NCI-H1694 (cell line): ENCODE measurements at places on chromosomes 1 and 21.

GRCh38 chr21:36022427-36023091, 37.8 kb downstream of the SETD4 start:
- no peak for DNase-seq

GRCh38 chr1:38028671-38029070, 16.1 kb downstream of the UTP11 start:
- no peak for DNase-seq

GRCh38 chr1:227170361-227171166, 147.7 kb downstream of the CDC42BPA start:
- DNase-seq: no peak

DNA sequence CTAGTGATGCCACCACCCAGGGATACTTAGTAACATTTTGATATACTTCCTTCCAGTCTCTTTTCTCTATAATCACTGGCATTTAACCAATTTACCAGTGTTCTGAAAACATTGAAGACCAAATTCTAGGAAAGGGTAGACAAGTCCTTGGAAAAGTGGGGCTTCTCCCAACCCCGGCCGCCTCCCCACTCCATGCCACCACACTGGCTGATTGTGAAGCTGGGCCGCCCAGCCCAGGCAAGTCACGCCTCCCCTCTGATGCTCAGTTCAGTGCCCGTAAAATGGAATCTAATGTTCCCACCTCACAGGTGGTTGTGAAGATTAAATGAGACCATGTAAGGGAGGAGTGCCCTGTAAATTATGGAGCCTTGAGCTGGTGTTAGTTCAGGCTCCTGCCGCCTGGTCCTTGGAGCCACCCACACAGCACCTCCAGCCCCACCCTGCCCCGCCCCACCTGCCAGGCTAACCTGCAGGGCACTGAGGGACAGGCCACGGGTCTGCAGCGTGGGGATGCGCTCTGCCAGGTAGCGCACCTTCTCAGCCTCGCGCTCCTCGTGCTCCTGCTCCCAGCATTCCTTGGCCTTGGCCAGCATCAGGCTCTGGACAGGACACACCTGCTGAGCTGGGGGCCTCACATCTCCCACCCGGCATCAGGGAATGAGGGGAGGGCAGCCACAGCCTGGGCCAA, 7.3 kb downstream of the TNNI1 start:
- DNase-seq: no peak

DNA sequence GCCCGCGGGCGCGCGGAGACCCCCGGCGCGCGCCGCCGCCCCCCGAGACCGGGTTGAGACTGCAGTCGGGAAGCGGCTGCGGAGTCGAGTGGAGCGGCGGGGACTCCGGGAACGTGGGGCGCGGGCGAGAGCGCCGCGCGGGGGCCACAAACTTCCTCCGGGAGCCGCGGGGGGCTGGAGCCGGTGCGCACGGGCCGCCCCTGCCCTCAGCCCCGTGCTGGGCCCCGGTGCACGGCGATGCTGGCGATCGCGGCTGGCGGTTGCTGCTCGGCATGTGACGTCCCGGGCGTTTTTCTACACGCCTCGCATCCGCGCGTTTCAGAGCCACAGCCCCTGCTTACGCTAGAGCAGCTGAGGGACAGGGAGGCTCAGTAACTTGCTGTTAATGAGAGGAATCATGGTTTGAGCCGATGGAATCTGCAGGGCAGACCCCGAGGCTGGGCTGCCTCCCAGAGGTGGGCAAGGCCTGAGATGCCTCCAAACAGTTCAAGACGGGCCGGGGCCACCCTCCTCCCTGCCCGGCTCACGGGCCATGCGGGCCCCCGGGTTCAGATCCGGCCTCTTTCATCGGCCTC, 520 bp downstream of the TMEM201 start:
- DNase-seq: no peak

- DNase-seq: peak; percentile 47
Observed at GRCh38 chr1:197868751-197869489, 33.5 kb upstream of the C1orf53 start.

- DNase-seq: no peak
Observed at GRCh38 chr1:86854352-86854751, 59.6 kb downstream of the SELENOF start.

- DNase-seq: no peak
Observed at GRCh38 chr1:15370781-15371520, 38.7 kb upstream of the EFHD2 start.

GRCh38 chr1:68379085-68379478, 70.7 kb downstream of the RPE65 start:
- no peak for DNase-seq

DNA sequence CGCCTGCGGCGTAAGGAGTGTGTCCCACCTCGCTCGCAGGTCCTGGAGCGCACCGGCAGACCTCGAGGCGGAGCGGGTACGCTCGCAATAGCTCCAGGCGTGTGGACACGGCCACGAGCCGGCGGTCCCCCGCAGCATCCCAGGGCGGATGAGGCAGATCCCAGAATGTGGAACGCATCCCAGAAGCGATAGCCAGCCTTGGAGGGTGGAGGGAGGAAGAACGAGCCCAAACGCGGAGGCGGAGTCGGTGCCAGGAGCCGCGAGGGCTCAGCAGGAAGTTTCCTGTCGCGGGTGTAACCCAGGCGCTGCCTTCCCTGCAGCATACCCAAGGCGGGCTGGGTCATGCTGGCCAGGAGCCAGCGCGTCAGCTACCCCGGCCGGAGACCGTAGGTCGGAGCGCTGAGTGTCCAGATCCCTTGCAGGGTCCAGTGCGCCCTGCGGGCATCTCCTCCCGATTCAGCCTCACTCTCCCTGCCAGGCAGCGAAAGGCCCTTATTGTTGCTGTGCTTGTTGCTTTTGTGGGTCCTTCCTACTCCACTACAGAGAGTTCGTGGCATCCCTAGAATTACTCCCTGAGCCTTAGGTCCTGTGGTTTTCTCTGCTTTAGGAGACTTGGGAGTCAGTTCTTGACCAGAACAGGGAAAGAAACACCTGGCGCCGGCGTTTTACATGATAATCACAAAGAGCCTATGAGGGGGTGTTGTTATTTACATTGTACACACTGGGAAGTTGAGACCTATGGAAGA, 27.7 kb downstream of the STYXL2 start:
- no peak for DNase-seq

DNA sequence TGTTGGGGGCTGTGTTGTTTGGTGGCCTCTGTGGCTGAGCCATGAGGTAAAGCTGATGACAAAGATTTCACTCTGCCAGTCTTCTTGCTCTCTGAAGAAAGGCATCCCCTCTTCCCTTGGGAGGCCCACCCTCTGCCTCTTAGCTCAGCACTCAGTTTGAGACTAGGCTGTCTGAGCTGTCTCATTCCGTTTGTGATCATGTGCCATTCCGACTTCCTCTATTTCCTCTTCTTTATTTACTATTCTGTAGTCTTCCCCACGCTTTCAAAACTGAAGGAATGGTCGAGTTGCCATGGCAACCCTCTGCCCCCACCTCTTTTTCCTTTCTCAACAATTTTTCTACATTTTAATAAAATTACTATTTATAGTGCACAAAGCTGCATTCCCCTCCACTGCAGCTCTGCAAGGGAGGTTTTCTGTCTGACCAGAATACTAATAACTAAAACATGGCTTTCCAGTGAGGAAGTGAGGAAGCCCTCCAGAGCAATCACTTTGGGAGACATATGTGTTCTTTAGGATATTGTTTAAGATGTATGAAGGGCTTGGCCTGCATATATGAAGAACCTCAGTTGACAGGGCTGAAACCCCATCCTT, 30.8 kb downstream of the KCNA3 start:
- no peak for DNase-seq

GRCh38 chr1:61210435-61211154, 128.2 kb downstream of the NFIA start:
- DNase-seq: no peak

- DNase-seq: no peak
Observed at GRCh38 chr1:221908573-221908972, 166.7 kb upstream of the DUSP10 start.

- no peak for DNase-seq
Observed at GRCh38 chr1:183142171-183142570, 43.9 kb upstream of the LAMC2 start.
